SJSA1 (cell line): ENCODE measurements at places on chromosomes 11 and 22.

GRCh38 chr11:117857734-117858414, 18.6 kb downstream of the FXYD6 start:
- H3K4me3 ChIP-seq = no peak overlapping the region
- no peaks in the 10 kb centered on the region for H3K27me3 ChIP-seq
- H3K36me3 ChIP-seq = no peaks in the 10 kb centered on the region

- no peak overlapping the region for H3K4me3 ChIP-seq
- no peaks in the 10 kb centered on the region for H3K27me3 ChIP-seq
- H3K36me3 ChIP-seq = no peaks in the 10 kb centered on the region
- DNase-seq = no peak
Observed at GRCh38 chr11:113894421-113894996, 10.1 kb upstream of the HTR3B start.

- H3K27ac ChIP-seq = 0 out of 2 replicates have a peak overlapping the region, but pooled peaks have one; percentile 12
- H3K36me3 ChIP-seq = no peaks in the 10 kb centered on the region
- DNase-seq = peak; percentile 43
- no peaks in the 10 kb centered on the region for H3K27me3 ChIP-seq
- H3K4me1 ChIP-seq = peaks cover 47% of the 10 kb centered on the region
- H3K4me3 ChIP-seq = no peak overlapping the region
Observed at GRCh38 chr11:119793335-119793984, 64.5 kb upstream of the NECTIN1 start.

DNA sequence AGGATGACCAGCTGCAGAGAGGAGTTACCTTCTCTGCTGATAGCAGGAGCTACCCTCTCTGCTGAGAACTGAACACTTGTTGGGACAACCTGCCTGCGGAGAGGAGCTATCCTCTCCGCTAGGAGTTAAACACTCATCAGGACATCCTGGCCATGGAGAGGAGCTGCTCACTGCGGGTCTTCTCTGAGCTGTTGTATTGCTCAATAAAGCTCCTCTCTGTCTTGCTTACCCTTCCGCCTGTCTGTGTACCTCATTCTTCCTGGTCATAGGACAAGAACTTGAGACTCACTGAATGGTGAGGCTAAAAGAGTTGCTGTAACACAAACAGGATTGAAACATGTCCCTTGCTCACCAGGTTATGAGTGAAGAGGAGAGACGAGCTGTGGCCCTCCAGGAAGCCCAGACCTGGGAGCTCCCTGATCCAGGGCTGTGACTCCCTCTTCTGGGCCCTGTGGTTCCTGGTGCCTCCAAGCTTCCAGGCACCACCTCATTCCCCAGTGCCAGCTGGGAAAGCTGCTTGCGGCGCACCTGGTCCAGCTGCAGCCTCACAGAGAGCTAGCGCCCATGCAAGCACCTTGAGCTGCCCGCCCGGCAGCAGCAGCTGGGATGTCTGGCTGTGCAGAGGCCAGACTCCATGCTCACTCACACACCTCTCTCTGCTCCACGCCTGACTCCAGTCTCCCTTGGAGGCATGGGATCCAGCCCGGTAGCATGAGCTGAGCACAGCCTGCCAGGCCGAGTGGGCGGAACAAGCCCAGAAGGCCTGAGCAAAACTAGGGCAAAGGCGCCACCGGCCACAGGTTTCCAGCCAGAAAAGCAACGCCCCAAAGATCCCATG, 50.5 kb downstream of the RAB30 start:
- H3K4me1 ChIP-seq = no peaks in the 10 kb centered on the region; the same call in 1 of the 2 replicates
- no peak for DNase-seq
- H3K27me3 ChIP-seq = no peaks in the 10 kb centered on the region
- no peak overlapping the region for H3K27ac ChIP-seq
- no peaks in the 10 kb centered on the region for H3K36me3 ChIP-seq

DNA sequence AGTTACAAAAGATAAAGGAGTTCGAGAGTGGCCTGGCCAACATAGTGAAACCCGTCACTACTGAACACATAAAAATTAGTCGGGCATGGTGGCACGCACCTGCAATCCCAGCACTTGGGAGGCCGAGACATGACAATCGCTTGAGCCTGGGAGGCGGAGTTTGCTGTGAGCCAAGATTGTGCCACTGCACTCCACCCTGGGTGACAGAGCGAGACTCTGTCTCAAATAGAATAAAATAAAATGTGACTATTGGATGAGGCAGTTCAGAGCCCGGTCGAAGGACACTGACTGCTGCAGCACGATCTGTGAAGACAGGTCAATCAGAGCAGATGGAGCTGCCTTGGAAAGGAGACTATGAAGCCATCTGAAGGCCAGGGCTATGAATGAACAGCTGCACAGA, 37.7 kb upstream of the ANO1 start:
- peaks cover 12% of the 10 kb centered on the region for H3K27me3 ChIP-seq
- H3K4me1 ChIP-seq = no peaks in the 10 kb centered on the region
- H3K27ac ChIP-seq = no peak overlapping the region
- H3K4me3 ChIP-seq = no peak overlapping the region

DNA sequence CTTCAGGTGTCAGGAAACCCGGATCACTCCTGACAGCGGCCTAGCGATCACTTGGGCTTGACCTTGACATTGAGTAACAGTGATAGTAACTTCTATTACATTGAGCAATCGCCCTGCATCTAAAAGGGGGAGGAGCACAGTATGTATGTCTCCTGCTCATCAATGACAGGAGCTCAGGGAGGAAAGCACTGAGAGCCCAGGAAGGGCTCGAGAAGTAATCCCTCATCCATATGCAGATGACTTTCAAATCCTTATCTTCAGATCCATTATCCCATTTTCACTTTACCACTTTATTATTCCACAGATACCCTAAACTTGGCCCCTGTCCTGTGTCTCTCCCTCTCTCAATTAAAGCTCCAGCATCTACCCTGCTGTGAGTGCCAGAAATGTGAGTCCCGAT, 47.8 kb downstream of the ABTB2 start:
- DNase-seq = no peak
- no peaks in the 10 kb centered on the region for H3K36me3 ChIP-seq
- H3K4me1 ChIP-seq = peaks cover 6% of the 10 kb centered on the region
- no peak overlapping the region for H3K27ac ChIP-seq
- H3K4me3 ChIP-seq = no peak overlapping the region
- no peaks in the 10 kb centered on the region for H3K27me3 ChIP-seq
